Lower leg skin (tissue), 4 donors: ENCODE measurements at places on chromosomes 12 and 14.

GRCh38 chr12:101749657-101750056, 10.4 kb upstream of the SYCP3 start:
- no peak for DNase-seq

DNA sequence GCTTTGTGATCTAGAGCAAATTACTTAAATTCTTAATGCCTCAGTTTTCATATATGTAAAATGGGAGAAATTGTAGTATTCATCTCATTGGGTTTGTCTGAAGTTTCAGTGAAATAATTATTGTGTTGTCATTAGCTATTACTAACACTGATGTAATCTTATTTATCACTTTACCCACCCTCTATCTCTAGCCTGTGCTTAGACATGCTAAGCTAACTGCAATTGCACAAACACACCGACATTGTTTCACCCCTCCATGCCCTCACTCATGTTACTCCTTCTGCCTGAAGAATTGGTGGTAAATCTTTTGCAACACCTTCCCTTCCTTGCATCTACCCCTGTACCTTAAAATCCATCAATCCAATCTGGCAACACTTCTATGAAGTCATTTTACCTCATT, 241.6 kb downstream of the BCAT1 start:
- no peak for DNase-seq

DNA sequence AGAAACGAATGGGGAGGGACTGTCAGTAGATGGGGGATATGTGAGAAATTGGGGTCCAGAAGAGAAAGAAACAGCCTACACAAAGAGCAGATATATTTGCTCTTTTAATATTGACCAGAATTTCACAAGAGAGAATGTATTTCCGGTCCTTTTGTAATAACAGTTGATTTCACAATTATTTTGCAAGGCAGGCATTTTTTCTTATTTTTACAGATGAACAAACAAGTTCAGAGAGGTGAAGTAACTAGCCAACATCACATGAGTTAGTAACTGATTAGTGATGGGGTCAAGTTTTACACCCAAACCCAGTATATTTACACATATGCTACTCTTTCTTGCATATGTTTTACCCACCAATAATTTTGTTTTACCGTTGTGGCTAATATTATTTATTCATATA, 188.2 kb downstream of the NAV3 start:
- DNase-seq: no peak

GRCh38 chr12:89181271-89181920, 170.9 kb downstream of the DUSP6 start:
- DNase-seq: no peak

DNA sequence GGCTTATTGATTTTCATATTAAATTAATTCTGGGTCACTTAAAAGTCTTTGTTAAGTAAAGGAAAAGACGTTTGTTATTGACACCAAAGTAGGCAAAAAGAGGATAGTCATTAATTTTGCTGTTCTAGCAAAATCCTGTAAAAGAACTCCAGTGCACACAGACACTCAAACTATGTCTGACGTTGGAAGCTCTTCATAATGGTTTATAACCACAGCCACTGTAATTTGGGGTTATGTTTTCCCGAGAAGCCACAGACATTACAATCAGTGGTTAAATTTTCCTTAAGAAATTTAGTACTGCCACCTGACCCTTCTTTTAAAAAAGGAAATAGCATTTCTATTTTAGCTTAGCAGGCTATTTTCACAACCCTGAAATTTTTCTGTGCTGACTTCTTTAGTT, 267.5 kb downstream of the CCDC91 start:
- no peak for DNase-seq

- DNase-seq: no peak
These were observed 250.5 kb upstream of the PELI2 start for GRCh38 chr14:55867719-55868118.

DNA sequence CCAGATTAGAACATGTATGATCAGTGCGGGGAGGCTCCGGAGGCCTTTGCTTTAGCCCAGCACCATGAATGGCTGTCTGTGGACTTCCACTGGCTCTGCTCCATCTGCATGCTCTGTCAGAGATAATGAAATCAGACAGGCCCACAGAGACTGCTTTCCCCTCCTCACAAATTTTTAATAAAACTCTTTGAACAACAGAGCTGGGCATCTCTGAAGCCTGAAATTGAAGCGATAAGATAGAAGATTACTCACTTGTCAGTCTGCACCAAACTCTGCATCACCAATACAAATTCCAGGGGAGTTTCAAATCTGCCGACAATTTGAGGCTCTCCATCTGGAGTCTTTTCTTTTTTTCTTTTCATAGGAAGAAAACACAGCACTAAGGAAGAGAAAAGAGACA, 110.0 kb downstream of the DYRK2 start:
- DNase-seq: no peak

DNA sequence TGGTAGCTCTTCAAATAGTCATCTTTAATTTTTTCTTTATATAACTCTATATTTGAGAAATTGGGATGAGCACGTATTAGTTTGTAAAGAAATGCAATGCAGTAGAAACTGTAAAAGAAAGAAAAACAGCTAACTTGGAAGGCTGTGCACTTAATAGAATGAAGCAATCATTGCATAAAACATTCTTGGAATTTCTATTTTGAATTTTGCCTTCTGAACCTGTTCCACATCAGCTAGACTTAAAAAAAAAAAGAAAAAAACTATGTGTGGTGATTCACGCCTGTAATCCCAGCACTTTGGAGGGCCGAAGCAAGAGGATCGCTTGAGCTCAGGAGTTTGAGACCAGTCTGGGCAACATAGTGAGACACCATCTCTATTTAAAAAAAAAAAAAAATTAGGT, 29.4 kb downstream of the SCN8A start:
- DNase-seq: no peak

GRCh38 chr14:24353559-24354481, 14.0 kb upstream of the RIPK3 start:
- DNase-seq: no peak

DNA sequence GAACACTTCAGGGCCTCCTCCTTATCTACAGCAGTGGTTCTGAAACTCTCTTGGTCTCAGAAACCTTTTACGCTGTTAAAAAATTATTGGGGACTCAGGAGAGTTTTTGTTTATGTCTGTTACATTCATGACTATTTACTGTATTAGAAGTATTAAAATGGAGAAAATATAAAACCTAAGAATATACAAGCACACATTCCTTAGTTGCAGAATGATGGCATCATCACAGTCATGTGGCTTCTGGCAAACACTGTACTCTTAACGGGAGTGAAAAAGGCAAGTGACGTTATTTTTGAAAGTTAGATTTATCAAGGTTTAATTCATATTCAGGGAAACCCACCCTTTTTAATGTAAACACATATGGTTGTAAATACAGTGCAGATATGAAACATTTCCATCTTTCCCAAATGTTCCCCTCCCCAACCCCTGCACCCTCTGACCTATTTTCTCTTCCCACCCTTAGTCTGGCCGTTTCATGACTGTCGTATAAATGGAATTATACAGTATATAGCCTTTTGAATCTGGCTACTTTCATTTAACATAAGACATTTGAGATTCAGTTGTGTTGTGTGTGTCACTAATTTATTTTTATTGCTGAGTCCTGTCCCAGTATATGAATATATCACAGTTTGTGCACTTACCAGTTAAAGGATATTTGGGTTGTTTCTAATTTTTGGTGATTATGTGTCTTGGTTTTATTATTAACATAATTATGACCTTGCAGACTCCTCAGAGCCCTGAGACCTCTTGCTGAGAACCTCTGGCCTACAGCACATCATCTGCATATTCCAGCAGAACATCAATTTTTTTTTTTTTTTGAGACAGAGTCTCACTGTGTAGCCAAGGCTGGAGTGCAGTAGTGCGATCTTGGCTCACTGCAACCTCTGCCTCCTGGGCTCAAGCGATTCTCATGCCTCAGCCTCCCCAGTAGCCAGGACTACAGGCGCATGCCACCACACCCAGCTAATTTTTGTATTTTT, 457.0 kb downstream of the PCNX1 start:
- no peak for DNase-seq

- no peak for DNase-seq
These were observed 2.0 kb downstream of the PKP2 start for GRCh38 chr12:32894566-32894965.

DNA sequence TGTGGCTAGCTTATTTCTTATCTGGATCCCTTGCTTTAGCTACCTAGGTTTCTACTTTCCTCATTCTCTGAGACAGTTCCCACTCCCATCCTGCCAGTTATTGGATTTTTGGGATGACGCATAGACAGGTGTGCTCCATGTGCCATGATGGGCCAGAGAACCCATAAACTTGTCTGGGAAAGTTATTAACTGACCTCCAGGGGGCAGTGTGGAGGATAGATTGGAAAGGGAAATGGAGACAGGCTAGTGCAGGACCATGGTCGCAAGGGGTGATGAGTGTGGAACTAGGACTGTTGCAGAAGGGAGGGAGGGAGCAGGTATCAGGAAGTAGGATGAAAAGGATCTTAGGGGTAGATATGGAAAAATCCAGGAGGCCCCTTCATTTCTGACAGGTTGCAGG, 80.3 kb downstream of the ESRRB start:
- DNase-seq: no peak

DNA sequence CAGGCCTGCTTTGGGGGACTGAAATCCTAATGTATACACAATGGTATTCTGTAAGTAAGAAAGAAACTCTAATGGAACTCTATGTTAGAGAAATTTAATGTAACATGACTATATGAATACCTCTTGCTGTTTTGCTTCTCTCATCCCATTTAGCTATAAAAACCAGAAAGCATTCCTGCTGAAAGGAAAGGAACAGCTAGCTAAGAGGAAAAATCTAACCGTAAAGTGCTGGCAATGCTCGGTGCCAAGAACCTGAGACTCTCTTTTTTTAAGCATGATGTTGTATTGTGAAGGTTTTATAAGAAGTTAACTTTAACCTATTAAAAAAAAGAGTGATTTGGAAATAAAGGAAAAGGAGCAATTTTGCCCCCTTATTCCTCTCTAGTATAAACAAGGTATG, 75.6 kb upstream of the DACT1 start:
- no peak for DNase-seq

GRCh38 chr12:79886917-79887519, 47.9 kb downstream of the PPP1R12A start:
- no peak for DNase-seq

GRCh38 chr14:67018720-67019119, 170.5 kb upstream of the GARIN2 start:
- DNase-seq: no peak

- DNase-seq: no peak
These were observed 53.2 kb downstream of the DACT1 start for GRCh38 chr14:58690801-58691516.

- DNase-seq: no peak
These were observed 35.6 kb downstream of the RPS29 start for GRCh38 chr14:49550286-49551184.

DNA sequence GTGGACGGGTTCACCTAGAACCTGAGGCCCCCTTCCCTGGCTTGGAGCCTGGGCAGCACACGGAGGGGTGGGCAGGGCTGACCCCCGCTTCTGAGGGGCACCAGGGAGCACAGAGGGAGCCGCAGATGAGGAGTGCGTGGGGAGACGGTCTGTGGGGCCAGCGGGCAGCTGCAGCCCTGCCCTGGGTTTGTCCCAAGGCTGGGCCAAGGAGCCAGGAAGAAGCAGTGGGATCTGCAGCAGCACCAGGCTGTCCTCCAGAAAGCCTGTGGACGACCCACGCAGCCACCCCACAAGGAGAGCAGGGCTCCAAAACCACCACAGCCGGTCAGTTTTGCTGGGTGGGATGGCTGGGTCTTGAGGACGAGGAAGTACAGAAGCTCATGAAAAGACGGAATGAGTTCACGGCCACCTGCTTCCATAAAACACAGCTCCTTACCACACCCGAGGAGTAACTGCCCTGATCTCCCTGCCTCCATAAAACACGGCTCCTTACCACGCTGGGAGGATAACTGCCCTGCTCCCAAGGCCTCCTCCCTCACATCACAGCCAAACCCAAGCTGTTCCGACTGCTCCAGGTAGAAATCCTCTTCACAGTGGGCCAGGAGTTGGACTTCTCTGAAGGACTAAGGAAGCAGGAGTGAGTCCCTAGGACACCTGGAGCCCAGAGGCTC, 9.9 kb upstream of the GOLGA3 start:
- DNase-seq: no peak

GRCh38 chr12:98869886-98870503, 224.9 kb downstream of the APAF1 start:
- DNase-seq: no peak

GRCh38 chr14:30848449-30849240, 25.7 kb upstream of the COCH start:
- DNase-seq: no peak

- no peak for DNase-seq
These were observed 4.7 kb upstream of the PSMA6 start for GRCh38 chr14:35287431-35288013.

DNA sequence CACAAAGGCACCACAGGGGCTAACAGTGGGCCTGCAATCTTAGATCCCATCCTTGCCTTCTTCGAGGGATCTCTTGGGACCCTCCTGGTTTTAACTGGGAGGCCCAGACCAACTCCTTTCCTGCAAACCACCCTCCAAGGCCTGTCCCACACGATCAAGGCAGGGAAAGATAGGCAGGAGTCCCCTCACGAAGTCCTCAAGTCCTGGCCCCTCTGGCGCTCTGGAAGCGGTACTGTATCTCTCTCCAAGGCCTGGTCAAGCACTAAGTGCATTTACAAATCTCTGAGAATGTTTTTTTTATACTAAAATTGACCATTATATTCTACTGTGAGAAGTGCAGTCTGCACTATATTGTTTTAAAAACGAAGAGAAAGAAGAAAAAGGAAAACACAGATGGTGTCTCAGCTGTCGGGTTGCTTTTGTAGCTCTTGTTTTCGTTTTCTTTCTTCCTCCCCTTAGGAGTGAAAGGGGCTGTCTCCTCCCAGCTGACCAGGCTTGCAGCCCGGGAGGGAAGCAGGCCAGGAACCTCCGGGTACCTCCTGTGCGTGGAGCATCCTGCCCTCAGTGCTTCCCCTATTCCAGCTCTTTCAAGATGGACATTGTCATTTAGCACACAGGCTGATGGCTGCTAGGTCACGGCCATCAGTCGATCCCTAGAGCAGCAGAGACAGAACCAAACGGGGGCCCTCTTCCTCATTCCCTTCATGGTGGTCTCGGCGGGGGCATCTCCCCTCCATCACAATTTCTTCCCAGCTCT, 56.7 kb downstream of the FAM222A start:
- DNase-seq: peak; percentile 43

- DNase-seq: no peak
These were observed 142.3 kb downstream of the FUT8 start for GRCh38 chr14:65554837-65555236.

DNA sequence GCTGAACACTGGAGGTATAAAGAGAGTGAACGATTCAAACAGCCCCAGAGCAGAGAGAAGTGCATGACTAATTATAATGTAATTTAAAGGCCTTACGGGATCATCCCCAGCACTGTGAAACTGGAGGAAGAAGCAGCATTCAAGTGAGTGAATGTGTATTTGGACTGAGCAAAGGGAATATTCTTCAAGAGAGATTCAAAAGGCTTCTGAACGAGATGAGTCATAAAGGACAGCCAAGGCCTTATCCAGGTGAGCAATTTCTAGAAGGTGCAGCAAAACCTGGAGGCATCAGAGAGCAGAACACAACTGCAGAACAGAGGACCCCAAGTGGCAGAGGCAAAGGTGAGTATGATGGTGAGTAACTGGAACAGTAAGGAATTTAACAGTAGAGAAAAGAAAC, 127.2 kb downstream of the BCAT1 start:
- no peak for DNase-seq

- no peak for DNase-seq
These were observed 182.5 kb downstream of the GXYLT1 start for GRCh38 chr12:41962171-41962572.

- no peak for DNase-seq
These were observed 1.1 kb upstream of the PGF start for GRCh38 chr14:74956280-74957072.

GRCh38 chr12:90908465-90908864, 46.5 kb downstream of the CCER1 start:
- no peak for DNase-seq
